ENCODE measurements at places on chromosomes 12 and 14.

DNA sequence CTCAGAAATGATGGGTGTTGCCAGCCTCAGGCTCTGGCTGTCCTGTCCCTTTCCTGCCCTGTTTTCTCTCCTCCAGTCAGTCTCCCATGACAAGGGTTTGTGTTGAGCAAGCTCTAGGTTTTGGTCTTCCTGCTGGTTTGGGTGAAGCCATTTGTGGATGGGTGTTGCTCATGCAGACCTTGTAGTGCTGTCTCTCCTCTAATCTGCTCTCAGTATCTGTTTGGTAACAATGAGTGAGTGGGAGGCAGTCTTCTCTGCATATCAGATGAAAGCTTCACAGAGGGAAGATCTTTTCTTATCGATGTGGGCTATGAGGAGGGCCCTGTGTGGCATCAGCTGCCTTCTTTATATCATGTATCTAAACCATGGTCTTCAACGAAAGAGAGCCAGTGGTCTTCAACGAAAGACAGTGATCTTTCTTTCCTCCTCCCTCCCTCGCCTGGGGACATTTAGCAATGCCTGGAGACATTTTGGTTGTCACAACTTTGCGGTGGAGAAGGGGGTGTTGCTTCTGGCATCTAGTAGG, 3.6 kb downstream of the CMA1 start:
- no peak for DNase-seq

GRCh38 chr14:100850841-100851585, 25.1 kb downstream of the MEG3 start:
- DNase-seq, result peak; percentile 26

- DNase-seq, result no peak
Measured at GRCh38 chr14:52077256-52077979, 8.6 kb upstream of the NID2 start.

GRCh38 chr12:3832738-3833137, 40.5 kb downstream of the PARP11 start:
- DNase-seq, result no peak
